ENCODE measurements at places on chromosomes 12 and 14.

- DNase-seq: no peak
Measured at GRCh38 chr12:772056-772697, 19.8 kb downstream of the WNK1 start.

DNA sequence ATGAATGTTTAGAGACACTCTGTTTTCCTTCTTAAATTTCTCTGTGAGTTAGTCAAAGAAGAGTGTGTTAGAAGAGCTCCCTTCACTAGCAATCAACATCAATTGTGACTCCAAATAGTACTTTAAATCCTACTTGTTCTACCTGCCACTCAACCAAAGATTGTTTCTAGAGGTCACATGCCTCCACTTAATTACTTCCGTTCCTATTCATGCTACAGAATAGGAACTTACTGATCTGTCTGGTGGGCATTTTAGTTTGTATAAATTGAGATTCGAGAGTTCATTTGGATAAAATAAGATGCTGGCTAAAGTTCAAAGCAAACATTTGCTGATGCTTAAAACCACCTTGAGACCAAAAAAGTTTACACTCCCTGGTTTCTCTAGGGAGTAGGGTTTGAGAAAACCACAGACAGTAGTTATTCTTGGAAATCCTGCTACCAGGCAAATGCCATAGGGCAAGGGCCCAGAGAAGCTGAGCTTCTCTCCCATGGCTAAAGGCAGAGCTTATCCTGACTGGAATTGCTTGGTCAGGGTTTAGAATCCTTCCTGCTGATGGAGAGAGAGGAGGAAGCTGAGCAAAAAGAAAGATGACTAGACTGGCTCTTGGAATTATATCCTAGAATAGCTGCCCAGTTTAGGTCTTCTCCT is 389.6 kb upstream of the ATP2B1 start:
- DNase-seq: peak; percentile 17

GRCh38 chr14:23299211-23299957 is 3.3 kb downstream of the PPP1R3E start:
- DNase-seq: peak; percentile 21

DNA sequence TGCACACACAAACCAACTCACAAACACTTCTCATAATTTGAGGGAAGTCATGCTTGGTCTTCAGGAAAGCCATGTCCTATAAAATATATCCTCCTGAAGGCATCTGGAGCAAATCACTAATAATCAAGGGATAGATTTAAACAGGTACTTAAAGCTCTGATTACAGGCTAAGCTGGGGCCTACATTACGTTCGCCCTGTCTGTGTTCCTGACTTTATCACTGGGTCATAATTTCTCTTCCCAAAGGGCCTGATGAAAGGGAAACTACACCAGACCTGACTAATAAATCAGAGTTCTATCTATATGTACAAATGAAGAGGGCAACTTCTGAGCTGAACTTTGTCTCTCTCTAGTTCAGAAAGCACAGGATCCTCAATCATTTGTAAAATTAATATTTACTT is 43.9 kb upstream of the RASSF8 start:
- DNase-seq: no peak

DNA sequence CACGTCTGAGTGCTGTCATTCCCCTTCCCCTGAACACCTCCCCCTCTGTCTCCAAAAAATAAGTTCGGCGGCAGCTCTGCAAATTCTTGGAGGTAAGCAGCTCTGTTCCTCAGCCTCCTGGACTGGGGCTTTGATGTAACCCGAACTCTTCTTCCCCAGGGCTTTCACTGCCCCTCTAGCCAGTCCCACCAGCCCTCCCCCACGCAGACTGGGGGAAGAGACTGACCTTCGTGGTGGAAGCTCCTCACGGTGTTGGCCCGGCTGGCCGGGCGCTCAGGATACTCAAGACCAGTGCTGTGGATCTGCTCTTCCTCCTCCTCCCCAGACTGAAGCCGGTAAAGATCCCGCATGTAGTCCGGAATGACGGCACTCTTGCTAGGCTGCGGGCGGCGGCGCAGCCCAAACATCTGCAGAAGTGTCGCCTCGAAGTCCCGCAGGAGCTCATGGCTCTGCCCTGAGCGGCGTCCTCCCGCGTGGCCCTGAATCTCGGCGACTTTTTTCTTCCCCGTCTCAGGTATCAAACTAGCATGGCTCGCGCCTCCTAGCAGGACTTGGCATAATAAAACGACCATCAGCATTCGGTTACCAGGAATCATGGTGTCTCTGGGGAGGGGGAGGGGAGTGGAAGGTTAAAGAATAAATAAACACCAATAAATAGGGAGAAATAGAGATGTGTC is 4.9 kb downstream of the BMP4 start:
- DNase-seq: no peak

GRCh38 chr12:86349196-86349595 is 93.0 kb upstream of the MGAT4C start:
- DNase-seq: no peak

DNA sequence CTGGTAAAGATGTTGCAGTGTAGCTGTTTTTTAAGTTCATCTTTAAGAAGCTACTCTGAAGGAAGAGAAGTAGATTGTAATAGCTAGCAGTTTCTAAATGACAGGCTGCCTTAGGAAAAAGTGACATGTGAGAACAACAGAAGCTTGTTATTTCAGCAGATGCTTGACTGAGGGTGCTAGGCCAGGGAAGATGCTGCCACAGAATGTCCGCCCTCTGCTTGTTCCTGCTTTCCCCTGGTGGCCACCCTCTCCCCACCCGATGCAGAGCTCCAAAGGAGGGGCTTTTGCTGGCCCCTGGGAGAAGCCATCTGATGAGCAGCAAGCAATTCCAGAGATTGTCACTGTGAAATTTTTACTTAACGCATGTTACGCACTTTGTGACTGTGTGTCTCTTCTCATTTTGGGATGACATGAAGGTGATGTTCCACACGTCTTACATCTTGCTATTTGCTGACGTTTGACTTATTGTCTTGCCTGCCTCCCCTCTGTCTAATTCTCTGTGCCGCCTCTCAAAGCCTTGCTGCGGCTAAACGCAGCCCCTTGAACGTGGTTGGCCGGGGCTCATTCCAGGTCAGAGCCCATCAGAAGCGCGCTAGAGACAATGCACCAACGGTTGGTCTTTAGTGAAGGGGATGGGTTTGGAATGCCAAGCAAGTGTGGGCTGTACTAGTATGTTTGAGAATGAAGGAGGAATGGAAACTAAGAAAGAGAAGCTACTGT is 44.8 kb downstream of the WDR20 start:
- no peak for DNase-seq

GRCh38 chr12:57276935-57277563 is 26.1 kb upstream of the STAC3 start:
- no peak for DNase-seq

DNA sequence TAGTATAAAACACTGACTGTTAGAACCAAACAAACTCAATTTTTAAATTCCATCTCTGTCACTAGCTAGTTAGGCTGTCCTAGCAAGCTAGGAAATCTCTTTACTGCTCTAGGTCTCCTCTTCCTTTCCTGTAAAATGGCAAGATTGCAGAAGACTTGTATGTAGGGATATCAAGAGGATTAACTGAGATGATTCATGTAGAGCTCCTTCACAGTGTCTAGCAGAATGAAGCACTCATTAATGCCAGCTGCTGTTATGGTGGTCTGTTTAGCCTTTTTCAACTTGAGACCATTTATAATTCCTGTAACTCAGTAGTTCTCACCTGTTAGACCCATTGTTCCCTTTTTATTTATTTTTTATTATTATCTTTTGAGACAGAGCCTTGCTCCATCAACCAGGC is 67.8 kb upstream of the KCNH3 start:
- DNase-seq: no peak

DNA sequence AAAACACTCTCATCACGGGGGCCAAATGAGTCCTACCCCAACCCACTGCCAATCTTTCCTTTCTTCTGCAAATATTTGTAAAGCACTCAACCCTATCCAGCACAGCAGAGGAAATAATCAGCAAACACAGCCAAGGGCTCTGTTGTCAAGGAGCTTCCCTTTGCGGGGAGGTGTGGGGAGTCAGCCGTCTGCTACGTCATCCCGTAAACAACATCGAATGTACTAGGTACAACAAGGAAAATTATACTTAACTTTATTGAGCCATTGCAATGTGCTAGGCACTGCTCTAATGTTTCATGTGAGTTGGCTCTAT is 22.8 kb downstream of the TMEM63C start:
- DNase-seq: peak; percentile 91

DNA sequence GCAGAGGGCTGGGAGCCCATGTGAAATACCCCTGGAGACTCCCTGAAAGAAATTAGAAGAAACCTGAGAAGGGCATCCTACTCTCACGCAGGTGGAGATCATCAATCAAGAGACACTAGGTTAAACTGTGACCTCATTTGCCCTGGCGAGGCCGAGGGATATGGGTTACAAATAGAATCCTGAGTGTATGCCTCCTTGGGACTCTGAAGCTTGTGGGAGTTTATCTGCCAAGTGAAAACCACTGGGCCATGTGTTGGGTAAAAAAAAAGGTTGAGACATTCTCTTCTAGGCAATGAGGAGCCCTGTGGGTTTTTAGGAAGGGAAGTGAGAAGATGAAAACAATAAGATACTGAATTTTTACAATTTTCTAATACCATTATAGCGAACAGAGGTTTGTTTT is 160.7 kb upstream of the ARID2 start:
- DNase-seq: no peak

GRCh38 chr14:99529899-99530298 is 48.7 kb downstream of the CCNK start:
- no peak for DNase-seq

GRCh38 chr14:24313913-24314312 is 2.6 kb downstream of the LTB4R start:
- no peak for DNase-seq
